ENCODE measurements at places on chromosomes 7 and 10.

GRCh38 chr10:124043310-124044142 lies 49.9 kb downstream of the CHST15 start:
- no peak for DNase-seq

GRCh38 chr7:123581162-123581459 lies 20.5 kb upstream of the ASB15 start:
- no peak for DNase-seq

- DNase-seq, result peak; percentile 92
Measured at GRCh38 chr7:36291387-36292316, 98.0 kb upstream of the ANLN start.

DNA sequence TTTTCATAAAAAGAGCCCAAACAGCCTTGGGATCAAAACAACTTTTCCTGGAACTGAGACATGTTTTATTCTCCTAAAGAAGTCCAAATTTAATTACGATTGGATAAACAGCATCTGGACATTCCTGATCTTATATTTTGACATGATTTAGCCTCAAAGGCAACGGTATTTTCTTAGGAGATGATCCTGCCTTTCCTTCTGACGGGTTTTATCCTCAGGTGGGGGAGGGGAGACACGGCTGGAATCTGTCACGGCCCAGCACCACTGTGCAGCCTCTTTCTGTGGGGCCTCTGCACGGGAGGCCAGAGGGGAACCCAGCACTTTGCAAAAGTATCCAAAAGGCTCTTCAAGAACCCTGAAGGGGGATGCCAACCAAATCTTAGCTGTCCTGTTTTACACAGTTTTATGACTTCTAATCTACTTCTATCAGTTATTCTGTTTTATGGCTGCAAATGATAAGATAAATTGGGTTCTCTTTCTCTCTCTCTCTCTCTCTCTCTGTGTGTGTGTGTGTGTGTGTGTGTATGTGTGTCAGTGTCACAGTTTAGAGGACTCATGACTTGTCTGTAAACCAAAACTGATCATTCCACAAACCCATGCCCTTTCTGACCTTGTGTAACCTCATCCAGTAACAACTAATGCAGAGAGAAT lies 321.1 kb upstream of the NPVF start:
- no peak for DNase-seq

- no peak for DNase-seq
Measured at GRCh38 chr10:89078724-89079672, 88.4 kb downstream of the FAS start.

GRCh38 chr10:91460681-91461080 lies 50.5 kb downstream of the HECTD2 start:
- no peak for DNase-seq

DNA sequence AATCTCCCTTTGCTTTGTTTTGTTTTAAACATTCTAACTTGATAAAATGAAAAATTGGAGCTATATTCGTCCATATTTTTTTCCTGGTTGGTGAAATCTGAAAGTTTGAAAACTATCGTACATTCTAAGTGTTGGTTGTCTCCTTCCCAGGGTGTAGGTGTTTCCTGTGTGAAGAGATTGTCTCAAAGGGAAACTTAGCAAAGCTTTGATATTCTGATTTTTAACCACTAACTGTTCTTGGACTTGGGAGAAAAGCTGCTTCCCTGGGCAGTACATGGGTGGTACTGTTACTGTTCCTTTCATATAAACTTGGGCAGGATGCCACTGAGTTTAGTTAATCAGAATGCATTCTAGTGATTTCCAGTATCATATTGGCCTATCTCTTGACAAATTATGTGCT lies 253.5 kb upstream of the LRGUK start:
- DNase-seq, result no peak

GRCh38 chr10:42885491-42886270 lies 103.1 kb downstream of the BMS1 start:
- no peak for DNase-seq

DNA sequence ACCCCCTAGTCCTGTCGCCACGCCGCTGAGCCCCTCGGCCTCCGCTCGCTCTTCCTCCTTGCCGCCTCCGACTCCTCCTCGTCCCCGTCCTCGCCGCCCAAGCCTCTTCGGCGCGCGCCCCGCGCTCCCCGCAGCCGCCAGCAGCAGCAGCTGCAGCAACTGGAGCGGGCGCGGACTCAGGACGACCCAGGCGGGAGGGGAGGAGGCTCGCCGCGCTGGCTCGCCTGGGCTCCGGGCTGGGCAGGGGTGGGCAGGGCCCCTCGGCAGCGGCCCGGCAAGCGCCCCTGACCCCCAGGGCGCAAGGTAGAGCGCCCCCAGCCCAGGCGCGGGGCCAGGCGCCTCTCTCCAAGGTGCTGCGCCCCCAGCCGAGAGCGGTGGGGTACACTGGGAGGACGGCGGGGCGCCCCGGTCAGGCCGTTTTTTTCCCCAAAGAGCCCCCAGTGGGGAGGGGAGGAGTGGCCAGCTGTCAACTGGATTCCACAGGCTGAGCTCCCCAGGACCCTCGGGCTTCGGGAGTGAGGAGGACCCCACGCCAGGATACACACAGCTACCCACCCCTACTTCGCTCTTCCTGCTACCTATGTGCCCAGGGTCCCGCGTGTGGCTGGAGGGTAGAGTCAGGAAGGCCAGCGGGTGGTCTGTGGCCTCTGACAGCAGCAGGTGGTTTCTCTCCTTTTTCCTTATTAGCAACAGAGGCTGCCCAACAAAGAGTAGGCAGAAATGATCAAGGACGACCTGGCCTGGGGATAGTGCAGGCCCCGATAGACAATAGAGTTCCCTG lies 903 bp upstream of the KCNMA1 start:
- DNase-seq, result no peak

GRCh38 chr7:155291045-155291530 lies 6.6 kb upstream of the INSIG1 start:
- peak; percentile 45 for DNase-seq

DNA sequence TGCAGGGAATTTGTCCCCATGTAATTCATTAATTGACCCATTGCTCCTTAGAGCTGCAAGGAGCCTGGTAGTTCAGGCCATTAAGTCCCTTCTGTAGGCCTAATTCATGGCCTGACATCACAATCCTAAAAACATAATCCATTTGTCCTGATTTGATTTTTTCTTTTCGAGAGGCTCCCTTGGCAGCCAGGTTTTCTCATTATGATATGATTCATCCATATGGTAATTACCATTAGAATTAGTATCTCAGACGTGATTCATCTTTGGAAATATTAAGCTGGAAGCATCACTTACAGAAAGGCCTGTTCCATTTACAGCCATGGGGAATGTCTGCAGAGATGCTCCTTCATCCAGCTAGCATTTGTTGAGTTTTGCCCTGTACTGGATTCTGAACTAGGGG lies 128.5 kb downstream of the PLCE1 start:
- DNase-seq, result no peak

DNA sequence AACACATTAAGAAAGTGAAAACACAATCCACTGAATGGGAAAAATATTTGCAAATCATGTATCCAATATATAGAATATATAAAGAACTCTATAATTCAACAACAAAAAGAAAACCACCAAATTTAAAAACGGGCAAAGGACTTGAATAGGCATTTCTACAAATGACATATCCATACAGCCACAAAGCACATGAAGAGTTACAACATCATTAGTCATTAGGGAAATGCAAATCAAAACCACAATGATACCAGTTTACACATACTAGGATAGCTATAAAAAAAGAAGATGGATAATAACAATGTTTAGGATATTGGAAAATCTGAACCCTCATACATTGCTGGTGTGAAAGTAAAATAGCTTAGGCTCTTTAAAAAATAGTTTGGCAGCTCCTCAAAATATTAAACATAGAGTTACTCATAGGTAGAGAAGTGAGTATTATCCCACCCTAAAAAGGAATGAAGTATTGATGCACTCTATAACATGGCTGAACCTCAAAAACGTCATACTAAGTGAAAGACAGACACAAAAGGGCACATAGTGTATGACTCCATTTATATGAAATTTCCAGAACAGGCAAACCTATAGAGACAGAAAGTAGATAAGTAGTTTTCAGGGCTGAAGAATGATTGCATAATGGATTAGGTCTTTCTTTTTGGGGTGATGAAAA lies 4.5 kb downstream of the ZPBP start:
- DNase-seq, result no peak

- no peak for DNase-seq
Measured at GRCh38 chr10:23980094-23980493, 228.8 kb upstream of the KIAA1217 start.

GRCh38 chr10:103737735-103738367 lies 117.5 kb downstream of the SH3PXD2A start:
- DNase-seq, result no peak

- no peak for DNase-seq
Measured at GRCh38 chr10:69499726-69500689, 48.7 kb downstream of the TSPAN15 start.

- DNase-seq, result no peak
Measured at GRCh38 chr10:28020080-28020860, 21.4 kb upstream of the ODAD2 start.

DNA sequence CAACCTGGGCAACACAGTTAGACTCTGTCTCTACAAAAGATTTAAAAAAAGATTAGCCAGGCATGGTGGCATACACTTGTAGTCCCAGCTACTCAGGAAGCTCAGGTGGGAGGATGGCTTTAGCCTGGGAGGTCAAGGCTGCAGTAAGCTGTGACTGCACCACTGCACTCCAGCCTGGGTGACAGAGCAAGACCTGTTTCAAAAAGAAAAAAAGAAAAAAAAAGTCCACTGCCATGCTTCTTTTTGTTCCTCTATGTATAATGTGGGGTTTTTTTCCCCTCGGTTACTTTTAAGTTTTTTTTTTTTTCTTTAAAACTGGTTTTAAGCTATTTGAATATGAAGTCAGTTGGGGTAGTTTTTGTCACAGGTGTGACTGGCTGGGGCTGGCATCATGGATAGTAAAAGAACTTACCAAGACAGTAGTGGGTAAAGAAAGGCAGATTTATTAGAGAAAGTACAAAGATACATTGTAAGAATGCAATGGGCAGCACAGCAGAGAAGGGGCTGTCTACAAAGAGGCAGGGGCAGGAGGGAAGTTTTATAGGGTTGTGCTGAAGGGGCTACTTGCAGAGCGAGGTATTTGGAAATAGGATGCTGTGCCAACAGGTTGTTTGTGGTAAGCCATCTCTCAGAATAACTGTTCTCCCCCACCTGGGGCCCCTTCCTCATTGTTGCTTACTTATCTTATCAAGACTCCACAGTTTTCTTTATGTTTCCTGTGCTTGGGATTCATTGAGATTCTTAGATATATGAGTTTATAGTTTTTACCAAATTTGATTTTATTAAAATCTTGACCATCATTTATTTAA lies 177.3 kb downstream of the PHTF2 start:
- no peak for DNase-seq

DNA sequence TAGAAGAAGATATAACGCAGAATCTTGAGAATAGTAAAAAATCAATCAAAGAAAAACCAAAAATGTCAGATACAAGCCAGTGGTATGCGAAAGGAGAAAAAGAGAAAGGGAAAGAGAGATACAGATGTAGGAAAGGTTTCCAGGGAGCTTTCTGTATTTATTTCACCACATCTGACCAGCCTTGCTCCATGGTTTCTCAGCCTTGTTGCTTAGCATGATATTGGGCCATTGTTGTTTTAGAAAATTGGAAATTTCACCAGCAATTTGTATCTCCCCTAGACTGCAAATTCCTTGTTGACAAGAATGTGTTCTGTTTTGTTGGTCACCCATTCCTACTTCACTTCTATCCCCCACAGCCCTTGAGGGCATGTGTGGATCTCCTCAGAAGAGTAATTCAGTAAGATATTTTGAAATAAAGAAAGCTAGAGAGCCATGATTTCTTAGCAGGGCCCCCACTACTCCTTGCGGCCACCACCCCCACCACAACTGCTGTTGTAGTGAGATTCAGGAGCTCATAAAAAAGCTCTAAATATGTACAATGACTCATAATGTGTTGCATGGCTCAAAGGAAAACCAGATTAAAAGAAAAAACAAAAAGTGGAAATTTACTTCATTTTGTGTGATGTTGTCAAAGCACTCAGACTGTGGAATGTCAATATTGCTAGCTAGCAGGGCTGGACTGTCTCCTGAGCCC lies 138.7 kb downstream of the CHRM2 start:
- DNase-seq, result no peak

GRCh38 chr10:37856881-37857286 lies 526 bp downstream of the ZNF248 start:
- DNase-seq, result peak; percentile 77

DNA sequence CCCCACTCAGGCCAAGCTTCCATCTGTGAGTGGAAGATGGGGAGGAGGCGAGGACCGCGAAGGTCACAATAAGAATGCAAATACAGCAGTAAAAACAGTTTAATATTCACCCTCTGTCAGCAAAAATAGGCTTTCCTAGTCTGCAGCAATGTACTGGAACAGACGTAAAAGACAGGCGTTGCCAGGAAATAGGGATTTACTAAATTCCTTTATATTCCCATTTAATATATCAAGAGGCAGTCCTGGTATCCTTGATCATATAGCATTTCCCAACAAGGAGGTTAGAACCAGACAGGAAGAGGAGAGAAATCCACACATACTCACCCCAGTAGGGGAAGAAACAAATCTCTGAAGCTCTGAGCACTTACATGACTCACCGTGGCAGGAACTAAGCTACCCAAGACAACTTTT lies 1054.9 kb upstream of the C7orf33 start:
- DNase-seq, result no peak

- no peak for DNase-seq
Measured at GRCh38 chr7:92075455-92076158, 58.7 kb downstream of the CYP51A1 start.

GRCh38 chr10:85642421-85643170 lies 724.0 kb downstream of the GRID1 start:
- no peak for DNase-seq

DNA sequence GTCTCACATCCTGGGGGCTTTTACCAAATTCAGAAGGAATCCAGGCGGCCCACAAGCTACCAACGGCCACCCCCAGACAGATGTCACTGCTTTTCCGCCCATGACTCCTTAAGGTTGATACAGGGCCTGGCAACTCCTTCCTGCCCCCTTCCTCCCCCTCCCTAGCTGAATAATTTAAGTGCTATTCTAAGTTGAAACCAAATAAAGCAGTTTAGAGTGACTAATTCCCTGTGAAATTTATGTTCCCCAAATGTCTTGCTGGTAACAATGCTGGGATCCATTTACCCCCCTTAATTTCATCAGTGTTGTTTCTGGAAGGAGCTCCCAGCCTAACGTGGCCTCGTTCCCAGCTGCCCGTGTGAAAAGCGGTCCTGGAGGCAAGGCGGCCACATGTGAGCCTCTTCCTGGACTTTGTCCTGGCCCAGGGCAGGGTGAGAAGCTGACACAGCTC lies 109.6 kb downstream of the TMEM130 start:
- DNase-seq, result no peak
